DMS 273 treated with DMSO at 0.1 percent for 48 hours (cell line): ENCODE measurements at places on chromosomes 6 and 20.
A peak's percentile ranks its signal among the peaks of the same experiment; 100 is the strongest.

DNA sequence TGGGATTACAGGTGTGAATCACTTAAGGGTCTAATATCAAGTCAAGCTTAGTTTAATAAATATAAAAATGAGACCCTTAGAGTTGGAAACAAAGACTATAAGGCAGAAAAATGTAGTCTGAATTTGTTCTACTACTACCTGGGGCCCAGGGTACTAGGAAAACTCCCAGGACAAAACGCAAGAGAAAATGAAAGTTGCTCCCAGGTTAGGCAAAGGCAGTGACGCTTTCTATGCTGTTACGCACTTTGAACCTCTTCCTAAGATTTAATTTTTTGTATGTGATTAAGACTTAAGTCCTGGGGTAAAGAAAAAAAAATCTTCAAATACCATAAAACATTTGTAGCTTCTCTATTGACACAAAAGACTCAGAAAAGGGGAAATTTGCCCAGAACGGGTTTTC, 17.3 kb downstream of the DSP start:
- no peak for DNase-seq

DNA sequence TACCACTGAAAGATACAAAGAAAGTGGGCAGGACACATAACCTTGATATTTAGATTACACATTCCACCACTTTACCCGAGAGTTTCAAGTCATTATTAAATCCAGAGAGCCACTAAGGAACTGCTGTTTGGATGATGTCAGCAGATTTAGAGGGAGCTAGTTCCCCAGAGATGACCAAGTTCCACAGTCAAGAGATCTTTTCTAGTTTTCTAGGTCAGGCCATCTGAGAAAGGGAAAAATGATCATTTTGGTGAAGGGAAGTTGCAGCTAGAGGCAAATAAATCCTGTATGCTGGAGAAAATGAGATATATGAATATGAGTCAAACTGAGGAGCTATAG, 147.8 kb downstream of the HS3ST5 start:
- DNase-seq: no peak

- no peak for DNase-seq
Measured at GRCh38 chr6:50840112-50840810, 21.6 kb downstream of the TFAP2B start.

DNA sequence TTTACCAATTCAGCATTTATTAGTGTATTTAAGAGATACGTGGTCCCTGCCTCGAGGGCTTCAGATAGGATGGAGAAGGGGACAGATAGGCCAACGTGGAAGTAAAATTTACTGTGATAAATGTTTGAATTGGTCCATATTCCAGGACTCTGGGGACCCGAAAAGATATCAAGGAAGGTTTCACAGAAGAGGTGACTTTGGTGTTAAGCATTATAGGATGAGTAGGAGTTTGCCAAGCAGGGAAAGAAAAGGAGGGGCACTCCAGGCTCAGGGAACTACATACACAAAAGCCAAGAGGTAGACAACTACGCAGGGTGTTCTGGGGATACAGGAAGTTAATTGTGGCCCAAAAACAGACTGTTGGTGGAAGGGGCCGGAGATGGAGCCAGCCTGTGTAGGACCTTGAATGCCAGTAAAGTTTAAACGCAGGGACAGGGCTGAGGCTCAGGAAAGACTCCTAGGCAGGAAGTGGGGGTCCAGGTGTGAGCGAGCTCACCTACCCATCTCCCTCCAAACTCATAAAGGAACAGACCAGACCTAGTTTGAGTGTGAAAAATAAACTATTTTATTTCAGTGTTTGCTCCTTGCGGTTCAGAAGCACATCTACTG, 37.0 kb downstream of the TGM2 start:
- DNase-seq: no peak

GRCh38 chr20:18272451-18272850, 15.9 kb upstream of the ZNF133 start:
- no peak for DNase-seq

DNA sequence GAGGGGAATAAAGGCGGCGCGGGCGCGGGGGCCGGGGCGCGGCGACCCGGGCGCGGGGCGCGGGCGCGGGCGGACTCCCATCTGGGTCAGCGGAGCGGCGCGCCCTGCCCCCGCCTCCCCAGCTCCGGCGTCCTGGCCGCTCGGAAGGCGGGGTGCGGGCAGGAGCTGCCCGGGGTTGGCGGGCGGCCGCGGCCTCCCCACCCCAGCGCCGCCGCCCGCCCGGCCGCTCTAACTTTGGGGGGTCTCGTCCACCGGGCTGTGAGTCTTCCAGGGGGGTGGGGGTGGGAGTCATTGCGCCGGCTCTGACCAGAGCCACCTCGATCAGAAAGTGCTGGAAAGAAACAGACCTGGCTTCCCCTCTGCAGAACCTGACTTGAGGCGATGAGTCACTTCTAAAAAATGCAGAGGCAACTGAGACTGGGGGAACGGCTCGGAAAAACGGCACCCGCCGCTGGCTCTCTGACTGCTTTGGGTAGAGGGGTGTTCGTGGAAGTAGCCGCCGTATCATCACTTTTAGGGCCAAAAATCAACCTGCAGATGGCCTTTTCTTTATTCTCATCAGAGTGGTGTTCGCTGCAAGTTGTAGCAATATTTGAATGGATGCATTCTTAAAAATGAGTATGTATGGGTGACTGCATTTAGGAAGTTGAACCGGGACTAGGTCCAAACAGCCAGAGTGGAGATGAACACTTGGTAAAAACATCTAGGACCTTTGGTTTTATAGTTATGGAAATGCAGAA, 667 bp downstream of the CAP2 start:
- DNase-seq: peak; percentile 23

DNA sequence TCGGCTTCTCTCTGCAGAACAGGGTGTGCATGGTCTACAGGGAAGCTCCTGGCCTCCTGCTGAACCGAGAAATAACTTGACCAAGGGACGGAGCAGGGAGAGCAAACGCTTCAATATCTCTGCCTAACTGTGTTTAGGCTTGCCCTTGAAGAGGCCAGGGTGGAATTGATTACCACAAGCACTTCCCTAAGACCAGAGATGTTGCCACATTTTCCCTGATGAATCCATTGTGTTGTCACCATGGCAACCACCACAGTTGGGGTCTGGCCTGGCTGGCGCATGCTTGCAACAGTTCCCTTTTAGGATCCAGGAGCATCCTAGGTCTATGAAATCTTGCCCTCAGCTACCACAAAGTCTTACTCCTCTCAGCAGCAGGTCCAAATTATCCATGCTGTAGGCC, 213.5 kb upstream of the SULF2 start:
- DNase-seq: no peak

DNA sequence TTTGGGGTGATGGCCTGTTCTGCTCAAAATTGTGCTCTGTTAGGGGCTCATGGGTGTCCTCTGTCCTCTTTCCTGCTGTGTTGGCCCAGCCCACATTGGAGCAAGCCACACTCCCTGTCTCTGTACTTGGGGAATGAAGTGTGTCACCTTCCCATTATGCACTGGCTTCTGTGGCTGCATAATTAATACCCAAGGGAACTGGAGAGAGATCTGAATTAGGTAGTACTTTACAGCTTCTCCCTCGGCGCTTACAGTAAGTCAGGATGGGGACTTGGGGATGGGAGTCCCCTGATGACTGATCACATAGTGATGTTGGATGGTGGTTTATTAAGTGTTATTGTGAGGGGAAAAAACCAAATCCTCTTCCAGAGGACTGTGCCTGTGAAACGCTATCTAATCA, 116.6 kb downstream of the FOXO3 start:
- DNase-seq: no peak

- DNase-seq: no peak
Measured at GRCh38 chr20:25188218-25188617, 7.3 kb upstream of the ENTPD6 start.
